Heart right ventricle (tissue), 16 donors: ENCODE measurements at places on chromosomes 11 and 22. TPM values are rescaled to one million over a fixed set of nuclear protein-coding genes. Genes with fewer than 3 reads are reported as not detected.

DNA sequence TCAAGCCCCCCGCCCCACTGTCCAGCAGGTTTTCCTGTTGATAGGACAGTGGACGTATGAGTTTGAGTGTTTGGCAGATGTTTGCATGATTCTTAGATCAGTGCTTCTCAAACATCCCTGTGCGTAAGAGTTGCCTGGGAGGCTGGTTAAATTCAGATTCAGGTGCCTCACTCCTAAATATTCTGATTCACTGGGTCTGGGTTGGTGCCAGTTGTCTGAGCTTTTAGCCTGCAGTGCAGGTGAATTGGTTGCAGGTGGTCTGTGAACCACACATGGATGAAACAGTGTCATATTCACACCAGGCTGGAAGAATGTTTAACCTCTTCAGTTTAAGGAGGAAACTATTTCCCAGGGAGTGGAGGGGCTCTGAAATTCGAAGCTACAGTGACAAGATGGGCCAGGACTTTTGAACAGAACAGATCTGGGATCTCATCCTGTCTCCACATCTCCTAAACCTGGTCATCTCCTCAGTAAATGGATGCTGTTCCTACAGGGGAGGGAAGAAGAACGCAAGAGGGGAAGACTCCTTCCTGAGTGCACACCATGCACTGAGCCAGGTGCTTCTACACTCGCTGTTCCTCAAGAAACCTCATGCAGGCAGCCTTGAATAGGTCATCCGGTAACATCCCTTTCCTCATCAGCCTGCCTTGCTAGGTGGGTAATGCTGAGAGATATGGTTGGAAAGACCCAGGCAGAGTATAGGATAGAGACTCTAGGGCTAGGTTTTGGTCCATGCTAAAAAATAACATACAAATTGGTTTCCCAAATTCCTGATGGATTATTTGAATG, 47.8 kb downstream of the TEAD1 start:
- no peak for DNase-seq

- DNase-seq, result no peak
Observed at GRCh38 chr11:125871391-125872137, 15.9 kb upstream of the HYLS1 start.

- peak; percentile 69 for DNase-seq
Observed at GRCh38 chr11:1532014-1532586, 40.0 kb downstream of the DUSP8 start.

DNA sequence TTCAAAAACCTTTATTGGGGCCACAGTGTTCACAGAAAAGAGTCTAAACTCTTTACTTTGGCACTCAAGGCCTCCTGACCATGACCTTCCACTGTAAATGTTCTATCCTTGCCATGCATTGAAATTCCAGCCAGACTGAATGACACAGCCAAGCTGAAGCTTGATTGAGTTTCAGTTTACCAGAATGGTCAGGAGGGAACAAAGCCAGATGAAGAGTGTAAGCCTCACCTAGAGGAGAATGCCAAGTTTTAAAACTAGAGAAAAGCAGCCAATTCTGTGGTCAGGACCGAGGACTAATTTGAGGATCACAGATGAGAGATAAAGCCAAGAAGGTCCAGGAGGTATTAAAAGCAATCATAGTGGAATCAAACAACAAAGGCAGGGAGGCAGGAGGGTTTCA, 215.3 kb downstream of the KCNA4 start:
- DNase-seq, result no peak

GRCh38 chr11:11521306-11522002, 100.4 kb downstream of the GALNT18 start:
- no peak for DNase-seq

DNA sequence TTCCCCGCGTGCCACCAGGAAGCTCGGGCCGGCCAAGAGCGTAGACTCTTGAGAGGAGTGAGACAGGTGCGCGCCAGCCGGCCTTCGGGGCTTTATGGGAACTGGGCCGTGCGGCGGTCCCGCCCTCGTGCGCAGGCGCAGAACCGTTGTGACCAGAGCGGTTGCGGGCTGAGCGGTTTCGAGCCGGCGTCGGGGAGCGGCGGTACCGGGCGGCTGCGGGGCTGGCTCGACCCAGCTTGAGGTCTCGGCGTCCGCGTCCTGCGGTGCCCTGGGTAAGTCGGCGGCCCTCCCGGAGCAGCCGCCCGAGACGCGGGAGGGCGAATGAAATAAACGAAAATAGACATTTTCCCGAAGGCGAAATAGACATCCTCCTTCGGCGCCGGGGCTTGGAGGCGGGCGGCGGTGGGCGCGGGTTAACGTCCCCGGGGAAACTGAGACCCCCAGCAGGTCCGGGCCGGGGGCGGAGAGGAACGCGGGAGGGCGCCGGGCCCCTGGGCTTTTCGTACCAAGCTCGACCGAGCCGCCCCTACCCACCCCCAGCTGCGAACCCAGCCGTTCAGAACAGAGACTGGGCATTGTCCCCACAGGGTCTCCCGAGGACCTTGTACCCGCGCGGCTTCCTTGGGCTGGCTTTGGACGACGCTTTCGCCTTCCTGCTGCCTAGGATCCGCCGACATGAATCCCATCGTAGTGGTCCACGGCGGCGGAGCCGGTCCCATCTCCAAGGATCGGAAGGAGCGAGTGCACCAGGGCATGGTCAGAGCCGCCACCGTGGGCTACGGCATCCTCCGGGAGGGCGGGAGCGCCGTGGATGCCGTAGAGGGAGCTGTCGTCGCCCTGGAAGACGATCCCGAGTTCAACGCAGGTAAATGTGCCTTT, at the start of gene ASRGL1:
Gene ASRGL1, plus strand, starts transcription at position 146 of the 879 bp plus-strand sequence. Its CDS starts 530 bp downstream, at position 676.
- peak; percentile 90 for DNase-seq

DNA sequence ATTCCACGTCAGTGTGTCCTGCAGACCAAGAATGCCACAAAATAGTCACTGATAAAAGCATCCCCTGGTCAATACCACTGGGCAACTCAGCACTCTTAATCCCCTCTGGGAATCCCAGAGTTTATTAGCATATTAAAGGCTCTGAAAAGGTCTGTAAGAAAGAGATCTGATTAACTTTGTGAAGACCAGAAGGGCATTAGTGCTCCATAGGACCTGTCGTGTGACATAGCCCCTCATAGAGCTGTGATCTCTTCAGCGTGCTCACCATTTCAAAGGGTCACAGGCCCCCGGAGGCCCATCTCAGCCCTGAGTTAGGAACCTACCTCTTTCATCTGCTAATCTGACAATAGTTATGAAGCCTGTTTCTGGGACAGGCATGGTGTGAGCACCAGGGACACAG, 299.2 kb downstream of the MN1 start:
- DNase-seq, result no peak

GRCh38 chr11:1178201-1178885, 20.6 kb downstream of the MUC5AC start:
- DNase-seq, result no peak

Gene PHF5A
- 36.3 TPM for polyA plus RNA-seq

Gene CHST1
- 5.2 TPM for polyA plus RNA-seq

Gene TMEM25
- 3.9 TPM for polyA plus RNA-seq

Gene SEPTIN5
- 104 TPM for polyA plus RNA-seq

Gene OR56A3
- not detected for polyA plus RNA-seq
